Activated T-cell treated with anti-CD3 and anti-CD28 coated beads for 24 hours (primary cell): ENCODE measurements at places on chromosomes 6 and 20.

DNA sequence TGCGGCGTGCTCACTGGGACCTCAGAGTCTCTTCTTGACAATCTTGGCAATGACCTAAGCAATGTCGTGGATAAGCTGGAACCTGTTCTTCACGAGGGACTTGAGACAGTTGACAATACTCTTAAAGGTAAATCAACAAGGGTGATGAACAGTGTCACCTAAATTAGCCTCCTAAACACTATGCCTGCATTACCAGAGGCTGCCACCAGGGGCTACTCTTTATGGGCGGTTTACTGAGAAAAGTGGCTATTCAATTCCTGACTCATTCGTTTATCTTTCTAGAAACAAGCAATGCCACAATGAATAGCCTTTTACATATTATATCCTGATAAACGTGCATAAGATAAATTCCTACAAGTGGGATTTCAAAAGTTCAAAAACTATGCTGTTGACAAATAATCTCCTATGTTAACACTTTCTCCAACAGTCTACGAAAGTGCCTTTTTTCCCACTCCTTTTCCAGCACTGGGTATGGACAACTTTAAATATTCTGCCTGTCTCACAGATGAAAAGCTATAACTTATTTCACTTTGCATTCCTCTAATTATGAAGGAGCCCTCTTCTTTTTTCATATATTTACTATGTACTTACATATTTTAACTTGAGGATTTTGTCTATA lies 1.3 kb downstream of the BPIFA2 start:
- no peak for DNase-seq

GRCh38 chr20:16861708-16862107 lies 113.5 kb downstream of the OTOR start:
- no peak for DNase-seq

DNA sequence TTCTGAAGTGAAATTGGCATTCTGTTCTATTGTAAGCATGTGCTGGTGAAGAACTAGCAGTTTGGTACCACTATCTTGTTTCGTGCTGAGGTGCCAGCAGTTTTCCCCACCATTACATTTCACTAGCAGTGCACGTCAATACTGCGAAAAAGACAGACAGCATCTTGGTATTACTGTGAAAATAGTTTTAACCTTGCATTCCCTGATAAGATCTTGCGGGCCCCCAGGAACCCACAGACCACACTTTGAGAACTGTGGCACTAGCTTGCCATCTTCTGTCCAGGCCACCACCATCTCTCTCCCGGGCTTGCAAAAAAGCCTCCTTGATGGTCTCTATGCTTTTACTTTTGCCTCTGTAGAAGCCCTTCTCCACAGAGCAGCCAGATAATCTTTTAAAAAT lies 185.7 kb downstream of the BACH2 start:
- peak; percentile 46 for DNase-seq

- no peak for DNase-seq
These were observed at the start of gene RSPO3 for GRCh38 chr6:127118298-127119101. RSPO3 (plus strand) TSS chr6:127118671; CDS start chr6:127119193, 522 bp downstream.

- DNase-seq = no peak
These were observed 47.2 kb downstream of the METTL24 start for GRCh38 chr6:110310861-110311446.

- DNase-seq = no peak
These were observed 453.0 kb upstream of the SULF2 start for GRCh38 chr20:48238326-48238725.
